D721Med (cell line): ENCODE measurements at places on chromosomes 6 and 20.

GRCh38 chr6:112384511-112384910, 37.4 kb downstream of the RFPL4B start:
- DNase-seq = no peak

DNA sequence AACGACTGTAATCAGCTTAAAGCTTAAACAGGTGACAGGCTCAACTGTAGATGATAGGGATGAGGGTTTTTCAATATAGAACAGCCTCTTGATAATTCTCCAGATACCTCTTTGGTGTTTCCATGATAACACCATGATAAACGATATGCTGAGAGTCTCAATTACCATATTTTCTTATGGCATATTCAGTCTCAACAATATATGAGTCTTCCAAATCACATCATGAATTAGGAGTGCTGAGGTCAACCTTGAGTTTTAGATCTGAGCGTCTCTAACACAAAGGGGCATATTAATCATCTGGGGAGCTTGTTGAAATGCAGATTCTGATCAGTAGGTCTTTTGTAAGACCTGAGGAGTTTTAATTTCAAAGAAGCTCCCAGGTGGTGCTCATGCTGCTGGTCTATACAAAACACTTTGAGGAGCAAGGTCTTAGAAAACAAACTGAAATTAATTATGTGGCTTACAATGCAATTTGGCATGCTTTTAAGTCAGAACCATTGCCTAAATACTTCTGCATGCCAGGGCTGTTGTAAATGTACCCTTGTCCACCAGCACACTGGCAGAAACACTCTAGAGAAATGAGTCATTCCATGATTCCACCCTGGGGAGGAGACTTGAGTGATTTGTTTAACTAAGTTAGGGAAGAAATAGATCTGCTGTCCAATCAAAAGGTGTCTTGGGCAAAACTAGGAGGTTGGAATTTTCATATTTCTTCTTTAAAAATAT, 49.6 kb downstream of the PTCHD4 start:
- DNase-seq = no peak

DNA sequence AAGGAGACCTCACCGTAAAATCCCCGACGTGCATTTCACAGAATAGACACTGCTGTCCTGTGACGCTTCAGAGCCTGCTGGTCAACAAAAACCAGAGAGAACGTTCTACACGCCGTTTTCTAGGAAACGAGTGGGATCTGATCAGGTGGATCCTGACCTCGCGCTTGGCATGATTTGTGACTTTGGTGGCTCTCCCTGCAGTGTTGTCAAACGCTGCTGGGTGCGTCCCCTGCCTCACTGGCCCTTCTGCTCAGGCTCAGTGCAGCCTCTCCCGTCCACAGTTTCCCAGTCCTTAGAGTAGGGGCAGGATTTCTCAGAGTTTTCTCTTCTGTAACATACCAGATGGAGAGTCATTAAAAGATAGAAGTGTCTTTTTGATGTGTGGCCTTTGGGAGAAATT, 27.6 kb upstream of the IRF4 start:
- DNase-seq = no peak

GRCh38 chr20:60334911-60335310, 376.7 kb downstream of the CDH26 start:
- no peak for DNase-seq

DNA sequence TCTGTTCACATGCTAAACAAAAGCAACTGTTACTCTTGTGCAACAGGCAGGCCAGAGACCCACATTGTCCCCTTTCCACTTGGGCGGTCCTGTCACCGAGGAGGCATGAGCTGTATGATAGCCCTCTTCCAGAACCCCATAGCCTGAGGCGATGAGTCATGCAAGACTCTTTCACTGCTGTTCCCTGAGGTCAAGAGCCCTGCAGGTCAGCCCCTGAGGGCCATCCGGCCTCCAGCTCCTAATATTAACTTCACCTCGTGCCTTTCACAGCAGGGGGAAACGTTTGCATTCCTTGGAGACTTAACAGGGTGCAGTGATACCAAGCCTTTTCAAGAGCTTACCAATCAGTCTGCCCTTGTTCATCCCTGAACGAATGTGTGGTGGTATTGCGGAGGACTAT, 253.3 kb upstream of the ECI2 start:
- DNase-seq = no peak

GRCh38 chr6:1633366-1634021, 23.8 kb downstream of the FOXC1 start:
- DNase-seq = no peak

- DNase-seq = peak; percentile 48
These were observed 92.2 kb downstream of the CDH22 start for GRCh38 chr20:46215913-46216707.

DNA sequence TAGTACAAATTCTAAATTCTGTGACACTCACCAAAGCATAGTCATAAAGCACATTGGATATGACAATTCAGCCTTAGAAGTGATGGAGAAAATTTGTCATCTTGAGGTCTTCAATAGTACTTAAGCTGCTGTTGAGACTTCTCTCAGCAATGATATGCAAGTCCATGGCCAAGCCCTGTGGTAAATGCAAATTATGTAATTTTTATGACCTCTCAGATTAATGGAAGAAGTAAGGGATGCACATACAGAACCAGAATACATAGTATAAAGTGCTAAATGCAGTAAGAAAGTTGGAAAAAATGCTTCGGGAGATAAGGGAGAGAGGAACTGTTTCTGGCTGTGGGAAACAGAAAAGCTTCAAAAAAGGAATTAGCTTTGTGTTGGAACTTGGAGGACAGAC, 700.7 kb downstream of the RNF144B start:
- DNase-seq = no peak

GRCh38 chr6:160129881-160130615, 8.4 kb downstream of the SLC22A1 start:
- DNase-seq = no peak

GRCh38 chr6:140062043-140063020, 687.9 kb upstream of the CITED2 start:
- no peak for DNase-seq

- DNase-seq = no peak
These were observed 31.9 kb downstream of the NCOA3 start for GRCh38 chr20:47533518-47534062.

GRCh38 chr20:11454966-11455799, 462.5 kb upstream of the BTBD3 start:
- no peak for DNase-seq

DNA sequence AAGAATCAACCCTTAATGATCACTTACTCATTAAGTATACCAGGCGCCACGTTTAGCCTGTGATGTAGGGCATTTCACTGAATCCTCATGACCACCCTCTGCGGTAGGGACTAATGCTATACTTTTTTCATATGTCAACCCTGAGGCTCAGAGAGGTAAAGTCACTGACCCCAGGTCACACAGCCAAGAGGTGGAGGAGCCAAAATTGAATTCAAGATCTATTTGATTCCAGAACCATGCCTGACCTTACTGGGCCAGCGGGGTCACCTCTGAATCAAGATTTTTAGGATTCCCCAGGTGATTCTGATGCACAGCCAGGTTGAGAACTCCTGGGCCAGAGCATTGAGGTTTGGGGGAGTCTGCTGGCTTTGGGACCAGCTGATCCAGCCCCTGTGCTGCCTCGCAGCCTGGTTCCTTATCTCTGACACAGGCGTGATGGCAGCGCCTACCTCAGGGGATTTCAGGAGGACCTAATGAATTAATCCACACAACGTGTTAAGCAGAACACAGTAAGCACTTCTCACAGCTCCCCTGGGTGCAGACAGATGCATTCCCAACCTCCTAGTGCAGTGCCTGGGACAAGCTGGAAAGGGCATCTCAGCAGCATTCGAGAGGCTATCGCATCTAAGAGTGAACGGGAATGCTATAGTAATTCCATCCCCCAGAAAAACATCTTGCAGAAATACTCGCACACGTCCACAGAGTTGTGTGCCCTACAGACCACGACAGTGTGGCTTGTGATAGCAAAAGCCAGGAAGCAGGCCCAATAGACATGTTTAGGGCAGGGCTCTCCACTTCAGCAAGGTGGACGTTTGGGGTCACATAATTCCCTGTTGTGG, 101.4 kb upstream of the PTPN1 start:
- peak; percentile 30 for DNase-seq

GRCh38 chr6:151010071-151010470, 144.6 kb downstream of the MTHFD1L start:
- DNase-seq = no peak

DNA sequence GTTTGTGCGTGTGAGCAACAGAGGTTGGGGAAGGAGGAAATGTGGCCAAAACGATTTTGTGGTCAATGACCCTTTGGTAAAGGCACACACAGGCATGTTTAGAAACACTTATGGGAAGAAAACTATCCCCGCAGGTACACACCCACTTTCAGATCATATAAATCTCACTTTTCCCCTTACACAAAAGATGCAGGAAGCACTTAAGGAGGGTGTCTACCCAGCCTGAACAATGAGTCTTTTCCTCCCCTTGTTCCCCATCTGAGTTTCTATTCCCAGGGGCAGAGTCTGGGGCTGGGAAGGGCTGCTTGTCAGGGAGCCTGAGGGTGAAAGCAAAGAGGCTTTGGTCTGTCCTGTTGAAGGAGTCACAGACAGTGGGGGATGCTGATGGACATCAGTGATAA, 193.2 kb upstream of the SALL4 start:
- DNase-seq = no peak

DNA sequence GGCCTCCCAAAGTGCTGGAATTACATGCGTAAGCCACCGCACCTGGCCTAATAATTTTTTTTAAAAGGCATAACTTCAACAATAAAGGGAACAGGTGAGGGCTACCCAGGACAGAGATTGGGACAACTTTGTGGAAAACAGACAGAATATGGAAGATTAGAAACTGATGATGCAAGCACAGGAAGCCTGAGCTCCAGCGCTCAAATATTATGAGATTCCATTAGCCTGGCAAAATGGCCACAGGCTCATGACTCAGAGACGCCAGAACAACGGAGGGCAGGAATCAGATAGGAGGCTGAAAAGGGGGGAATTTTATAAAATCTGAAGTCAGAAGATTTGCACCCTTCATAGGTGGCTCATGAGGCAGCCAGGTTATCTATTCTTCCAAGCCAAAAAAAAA, 103.1 kb upstream of the MRPS10 start:
- no peak for DNase-seq

- DNase-seq = peak; percentile 53
These were observed 4.1 kb upstream of the BNIP5 start for GRCh38 chr6:36340618-36341454.

DNA sequence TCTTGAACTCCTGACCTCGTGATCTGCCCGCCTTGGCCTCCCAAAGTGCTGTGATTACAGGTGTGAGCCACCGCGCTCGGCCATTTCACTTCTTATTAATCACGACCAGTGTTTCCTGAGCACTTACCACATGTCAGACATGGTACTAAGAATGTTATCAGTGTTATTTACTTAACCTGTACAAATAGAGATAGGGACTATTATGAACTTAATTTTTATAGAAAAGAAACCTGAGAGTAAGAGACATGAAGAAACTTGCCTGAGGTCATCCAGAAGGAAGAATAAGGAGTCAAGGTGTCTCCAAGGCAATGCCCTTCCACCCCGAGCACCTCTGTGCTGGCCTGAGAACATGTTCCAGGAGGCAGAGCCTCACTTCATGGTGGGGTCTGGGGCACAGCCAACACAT, 29.3 kb upstream of the EZR start:
- no peak for DNase-seq

DNA sequence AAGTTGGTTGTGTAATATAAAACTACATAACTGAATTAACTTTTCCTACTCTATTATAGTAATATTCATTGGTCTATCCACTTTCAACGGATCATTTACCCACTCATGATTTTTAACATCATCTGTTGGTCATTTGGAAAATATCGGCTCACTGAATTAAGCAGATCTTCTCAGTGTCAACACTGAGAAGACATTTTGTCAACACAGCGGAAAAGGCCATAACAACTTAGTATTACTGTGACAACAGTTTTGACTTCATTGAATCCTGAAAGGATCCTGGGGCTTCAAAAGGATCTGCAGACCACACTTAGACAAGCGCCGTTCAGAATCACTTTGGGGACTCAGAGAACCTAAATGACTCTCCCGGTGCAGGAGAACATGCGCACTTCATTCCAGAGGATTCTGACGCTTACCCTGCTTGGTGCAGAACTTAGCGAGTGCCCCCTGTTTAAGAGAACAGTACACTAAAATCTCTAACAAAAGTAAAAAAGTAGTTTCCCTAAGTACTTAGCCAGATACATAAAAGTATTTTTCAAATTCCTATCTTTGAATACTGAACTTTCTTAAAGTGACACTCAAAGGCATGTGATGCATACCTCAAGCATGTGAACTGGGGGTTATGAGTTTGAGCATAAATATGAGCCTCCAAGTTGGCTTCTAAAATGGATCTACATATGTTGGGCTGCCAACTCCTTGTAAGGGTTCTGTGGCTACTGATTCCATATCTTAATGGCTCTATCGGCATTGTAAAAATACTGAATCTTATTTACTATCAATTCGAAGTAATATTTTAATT, 4.0 kb downstream of the ZBTB2 start:
- DNase-seq = no peak

- no peak for DNase-seq
These were observed 24.7 kb downstream of the GFOD1 start for GRCh38 chr6:13462458-13463327.

DNA sequence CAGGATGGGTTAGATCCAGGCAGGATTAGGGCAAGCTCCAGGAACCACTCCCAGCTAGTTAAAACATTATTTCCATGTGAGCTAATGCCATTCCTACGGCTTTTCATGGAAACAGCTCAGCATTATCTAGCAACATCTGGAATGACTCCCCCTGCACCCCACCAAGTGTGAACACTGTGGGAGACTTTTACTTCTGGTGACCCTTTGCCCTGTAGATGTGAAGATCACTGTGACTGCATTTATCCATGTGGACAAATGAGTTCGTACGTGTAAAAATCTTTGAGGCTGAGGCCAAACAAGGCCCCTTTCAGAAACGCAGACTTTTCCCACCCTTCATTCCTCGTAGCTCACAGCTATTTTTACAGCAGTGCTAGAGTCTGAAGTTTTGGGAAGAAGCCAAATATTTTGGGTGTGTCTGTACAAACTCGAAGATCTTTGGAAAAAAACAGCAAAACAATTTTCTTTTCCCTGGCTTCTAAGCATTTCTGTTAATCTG, 221.8 kb upstream of the SOX4 start:
- no peak for DNase-seq

DNA sequence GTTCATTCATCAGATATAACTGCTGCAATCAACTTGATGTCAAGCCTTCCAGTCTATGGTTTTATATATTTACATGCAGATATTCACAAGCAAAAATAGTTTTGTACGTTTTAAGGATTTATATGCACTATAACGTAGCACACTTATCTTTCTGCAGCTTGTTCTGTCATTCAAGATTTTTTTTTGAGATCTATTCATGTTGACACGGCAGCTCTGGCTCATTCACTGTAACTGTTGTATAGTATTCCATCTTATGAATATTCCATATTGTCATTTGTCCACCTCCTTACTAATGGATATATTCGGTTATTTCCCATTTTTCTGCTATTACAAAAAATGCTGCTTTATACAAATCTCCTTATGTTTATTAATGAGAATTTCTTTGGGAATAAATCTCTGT, 13.2 kb downstream of the ELOVL2 start:
- DNase-seq = no peak

GRCh38 chr20:21272679-21273078, 30.5 kb upstream of the XRN2 start:
- no peak for DNase-seq
